Coronary artery (tissue), 2 donors: ENCODE measurements at places on chromosomes 1 and 21.

GRCh38 chr1:172360985-172361384, 59.5 kb upstream of the C1orf105 start:
- DNase-seq: no peak

GRCh38 chr1:248904437-248905216, 1.4 kb upstream of the PGBD2 start:
- no peak for DNase-seq

- DNase-seq: no peak
These were observed 24.8 kb downstream of the F11R start for GRCh38 chr1:160996178-160996577.

DNA sequence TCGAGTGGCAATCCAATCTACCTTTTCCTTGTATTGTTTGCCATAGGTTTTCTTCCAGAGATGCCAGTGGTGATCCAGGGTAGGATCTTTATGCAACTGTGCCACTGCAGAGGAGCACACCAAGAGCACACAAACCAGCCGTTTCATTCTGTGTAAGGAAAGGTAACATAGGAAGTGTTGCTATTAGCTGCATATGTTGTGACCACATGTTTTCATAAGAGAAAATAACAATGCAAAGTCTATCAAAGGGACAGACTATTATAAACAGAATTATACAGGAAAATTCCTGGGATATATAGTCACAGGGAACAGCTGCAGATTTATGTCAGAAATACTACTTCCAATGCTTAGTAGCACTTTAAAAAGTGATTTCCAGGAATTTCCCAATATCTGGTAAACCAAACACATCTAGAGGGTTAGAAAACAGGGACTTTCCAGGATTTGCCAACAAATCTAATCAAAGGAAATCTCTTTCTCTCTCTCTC, 919 bp downstream of the CTSS start:
- no peak for DNase-seq

- DNase-seq: no peak
These were observed 17.1 kb downstream of the BCAN start for GRCh38 chr1:156658945-156659574.

DNA sequence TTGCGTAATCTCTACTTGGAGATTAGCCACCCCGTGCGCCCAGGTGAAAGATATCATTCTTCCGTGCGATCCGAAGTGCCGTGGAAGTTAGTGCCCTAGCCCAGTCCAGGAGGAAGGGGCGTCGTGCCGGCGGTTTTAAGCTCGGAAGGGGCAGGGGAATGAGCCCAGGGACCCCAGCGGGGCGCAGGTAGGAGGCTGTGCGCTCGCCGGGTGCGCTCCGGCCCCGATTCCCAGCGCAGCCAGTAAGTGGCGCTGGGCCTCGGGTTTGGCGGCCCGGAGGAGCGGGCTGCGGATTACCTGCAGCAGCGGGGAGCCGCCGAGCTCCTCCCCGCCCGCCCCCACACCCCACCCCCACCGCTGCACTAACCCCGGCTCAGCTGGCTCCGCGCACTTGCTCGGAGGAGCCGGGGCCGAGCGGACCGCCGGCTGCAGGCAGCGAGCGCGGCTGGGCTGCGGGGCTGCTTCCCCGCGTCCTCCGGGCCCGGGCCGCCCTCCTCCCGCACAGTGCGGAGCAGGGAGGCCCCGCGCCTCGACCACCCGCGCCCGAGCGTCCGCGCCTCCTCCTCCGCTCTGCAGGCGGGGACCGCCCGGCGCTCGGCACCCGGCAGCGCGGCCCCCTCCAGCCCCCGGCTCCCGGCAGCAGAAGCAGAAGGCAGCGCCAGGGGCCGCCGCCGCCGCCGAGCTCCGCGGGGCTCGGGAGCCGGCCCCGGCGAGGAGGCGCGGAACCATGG, at the start of gene RYR2:
TSS of gene RYR2 (plus strand) at position 390 of the 731 bp plus-strand sequence. CDS start at position 728, 338 bp downstream.
- DNase-seq: no peak

DNA sequence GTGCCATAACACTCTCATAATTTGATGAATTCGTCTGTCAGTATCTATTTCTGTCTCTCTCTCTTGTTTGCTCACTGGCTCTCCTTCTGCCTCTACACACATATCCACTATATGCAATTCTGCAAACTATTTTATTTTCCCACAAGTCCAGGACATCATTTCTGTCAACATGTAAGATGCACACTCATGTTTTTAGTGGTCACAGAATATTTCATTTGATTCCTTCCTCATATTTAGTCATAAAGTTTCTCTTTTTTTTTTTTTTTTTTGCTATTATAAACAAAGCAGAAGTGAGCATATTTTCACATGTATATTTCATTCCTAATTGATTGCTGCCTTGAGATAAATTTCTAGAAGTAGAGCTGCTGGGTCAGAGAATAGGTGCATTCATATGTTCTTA, 165.3 kb downstream of the PGBD5 start:
- DNase-seq: no peak

GRCh38 chr1:207355060-207355459, 33.6 kb downstream of the CD55 start:
- no peak for DNase-seq

DNA sequence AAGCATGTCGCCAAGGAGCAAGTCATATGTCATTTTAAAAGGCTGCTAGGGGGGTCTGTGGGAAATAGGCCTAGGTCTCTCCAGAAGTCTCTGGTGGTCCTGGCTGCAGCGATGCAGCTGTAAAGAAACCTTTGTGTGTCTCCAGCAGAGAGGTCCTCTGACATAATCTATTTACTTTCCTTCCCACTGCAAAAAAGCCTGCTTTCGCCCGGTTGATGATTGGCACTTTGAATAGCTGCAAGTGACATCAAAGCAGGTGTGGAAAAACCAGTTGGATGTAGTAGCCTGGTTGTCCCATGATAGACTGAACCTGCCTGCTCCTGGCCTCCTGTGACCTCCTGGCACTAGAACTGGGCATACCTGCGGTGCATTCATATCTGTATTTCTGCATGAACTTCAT, 13.8 kb downstream of the RASSF5 start:
- DNase-seq: no peak

- DNase-seq: no peak
These were observed 3.2 kb downstream of the MYBPH start for GRCh38 chr1:203172184-203173010.

DNA sequence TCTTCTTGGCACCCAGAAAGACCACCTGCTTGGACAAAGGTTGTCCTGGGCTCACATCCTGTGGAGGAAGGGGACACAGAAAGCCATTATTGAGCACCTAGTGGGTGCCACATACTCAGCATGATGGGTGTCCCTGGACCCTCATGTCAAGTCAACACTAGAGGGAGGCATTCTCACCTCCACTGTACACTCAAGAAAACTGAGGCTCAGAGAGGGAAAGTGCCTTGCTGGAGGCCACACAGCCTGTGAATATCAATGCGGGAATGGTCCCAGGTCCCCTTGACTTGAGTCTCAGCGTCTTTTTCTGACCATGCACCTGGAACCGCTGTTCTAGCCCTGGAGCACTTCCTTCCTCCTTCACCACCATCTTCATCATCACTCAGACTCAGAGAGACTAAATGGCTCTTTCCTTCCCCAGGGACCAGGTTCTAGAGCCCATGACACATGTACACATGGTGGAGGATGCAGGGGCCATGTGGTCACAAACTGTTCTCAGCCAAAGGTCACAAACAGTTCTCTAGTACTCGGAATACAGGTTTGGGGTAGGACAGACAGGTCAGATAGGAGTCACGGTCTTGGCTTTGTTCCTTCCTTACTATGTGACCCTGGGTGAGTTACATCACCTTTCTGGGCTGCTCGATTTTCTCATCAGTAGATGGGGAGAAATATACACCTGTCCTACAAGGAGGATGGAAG, 89.2 kb upstream of the WNT4 start:
- no peak for DNase-seq

DNA sequence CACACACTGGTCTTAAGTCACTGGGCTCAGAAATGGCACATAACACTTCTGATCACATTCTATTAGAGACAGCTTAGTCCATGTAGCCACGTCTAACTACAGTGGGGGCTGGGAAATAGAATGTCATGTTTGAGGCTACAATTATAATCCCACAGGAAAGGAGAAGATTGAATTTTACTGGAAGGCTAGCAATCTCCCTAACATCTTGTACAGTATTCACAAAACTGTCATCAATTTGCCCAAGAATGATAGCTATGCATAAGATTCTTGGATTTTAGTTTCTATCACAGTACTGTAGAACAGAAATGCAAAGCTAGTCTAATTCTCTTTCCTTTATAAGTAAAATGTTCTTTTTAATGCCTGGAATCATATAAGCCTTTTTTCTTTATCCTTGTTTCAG, 12.7 kb upstream of the ZMYM6 start:
- DNase-seq: no peak

DNA sequence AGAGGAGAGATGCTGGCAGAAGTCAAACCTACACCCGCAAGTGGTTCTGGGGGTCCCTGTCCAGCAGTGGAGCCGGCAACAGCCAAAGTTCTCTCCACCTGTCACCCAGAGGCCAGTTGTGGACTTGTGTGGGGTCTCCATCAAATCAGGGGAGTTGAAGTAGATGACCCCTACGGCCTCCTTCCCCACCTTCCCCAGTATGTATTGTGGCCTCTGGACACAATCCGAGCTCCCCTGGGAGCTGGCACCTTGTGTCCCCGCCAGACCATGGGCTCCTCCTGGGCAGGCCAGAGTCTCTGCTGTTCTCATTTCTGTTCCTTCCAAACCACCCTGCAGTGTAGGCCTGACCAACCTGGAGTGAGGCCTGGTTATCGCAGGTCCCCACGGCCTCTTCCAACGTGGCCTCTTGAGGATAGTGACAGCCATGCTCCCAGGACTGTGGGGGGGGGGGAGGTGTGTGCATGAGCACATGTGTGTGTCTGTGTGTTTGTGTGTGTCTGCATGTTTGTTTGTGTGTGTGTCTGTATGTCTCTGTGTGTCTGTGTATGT, 246.4 kb downstream of the MATN1 start:
- no peak for DNase-seq

GRCh38 chr1:6694121-6694713, 7.4 kb downstream of the DNAJC11 start:
- DNase-seq: no peak

DNA sequence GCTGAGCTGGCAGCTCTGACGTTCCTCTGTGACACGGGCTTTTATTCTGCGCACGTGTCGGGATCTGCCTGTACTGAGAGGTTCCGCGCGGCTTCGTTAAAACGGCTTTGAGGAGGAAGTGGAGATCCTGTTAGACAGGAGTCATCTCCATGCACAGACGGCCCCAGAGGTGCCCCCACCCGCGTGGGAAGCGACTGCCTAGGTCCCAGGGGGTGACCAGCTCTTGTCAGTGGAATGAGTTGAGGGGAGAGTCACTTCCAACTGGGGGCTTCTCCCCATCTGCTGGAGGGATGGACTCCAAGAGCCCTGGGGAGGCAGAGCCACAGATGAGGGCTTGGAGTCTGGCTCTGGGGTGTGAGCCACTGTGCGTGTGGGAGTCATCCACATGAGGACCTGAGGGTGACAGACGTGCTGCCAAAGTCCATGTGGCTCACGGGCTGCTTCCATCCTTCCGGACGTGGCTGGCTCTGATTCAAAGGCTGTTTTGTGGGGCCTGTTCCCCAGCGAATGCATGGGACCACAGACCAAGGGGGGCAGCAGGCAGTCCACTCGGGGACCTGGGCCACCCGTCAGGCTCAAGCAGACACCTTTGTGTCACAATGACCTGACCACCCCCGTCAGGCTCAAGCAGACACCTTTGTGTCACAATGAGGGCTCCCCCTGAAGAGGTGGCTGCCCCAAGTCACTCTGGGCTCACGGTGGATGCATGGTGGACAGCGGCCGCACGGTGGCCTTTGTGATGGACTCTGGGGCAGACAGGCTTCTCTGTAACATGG, 26.8 kb downstream of the PTTG1IP start:
- peak; percentile 82 for DNase-seq

DNA sequence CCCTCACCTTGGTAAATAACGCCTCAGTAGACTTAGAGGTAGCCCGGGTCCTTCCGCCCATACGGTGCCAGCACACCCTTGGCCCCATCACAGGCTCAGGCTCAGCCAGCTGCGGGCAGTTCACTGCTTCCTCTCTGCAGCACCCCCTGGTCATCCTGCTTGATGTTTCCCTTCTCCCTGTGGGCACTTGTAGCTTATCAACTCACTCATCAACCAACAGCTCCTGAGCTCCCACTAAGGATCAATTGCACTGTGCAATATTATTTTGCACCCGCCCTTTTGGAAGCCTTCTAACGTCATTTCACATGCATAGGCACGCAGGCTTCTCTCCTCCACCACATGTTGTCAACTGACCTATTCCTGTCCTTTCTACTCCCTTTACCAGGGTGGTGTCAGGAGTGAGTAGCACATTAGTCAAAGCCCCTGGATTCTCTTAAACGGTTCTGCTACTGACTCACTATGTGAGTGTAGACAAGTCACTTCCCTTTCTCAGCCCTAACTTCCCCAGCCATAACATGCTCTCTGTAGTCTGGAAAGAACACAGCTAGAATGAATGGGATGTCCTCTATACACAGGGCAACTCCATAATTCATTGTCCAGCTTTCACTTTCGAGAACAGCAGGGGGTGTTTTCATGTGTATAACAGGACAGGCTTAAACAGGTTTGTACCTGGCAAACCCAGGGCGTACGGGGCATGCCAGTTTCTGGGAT, 47.1 kb upstream of the IRF2BP2 start:
- DNase-seq: no peak

DNA sequence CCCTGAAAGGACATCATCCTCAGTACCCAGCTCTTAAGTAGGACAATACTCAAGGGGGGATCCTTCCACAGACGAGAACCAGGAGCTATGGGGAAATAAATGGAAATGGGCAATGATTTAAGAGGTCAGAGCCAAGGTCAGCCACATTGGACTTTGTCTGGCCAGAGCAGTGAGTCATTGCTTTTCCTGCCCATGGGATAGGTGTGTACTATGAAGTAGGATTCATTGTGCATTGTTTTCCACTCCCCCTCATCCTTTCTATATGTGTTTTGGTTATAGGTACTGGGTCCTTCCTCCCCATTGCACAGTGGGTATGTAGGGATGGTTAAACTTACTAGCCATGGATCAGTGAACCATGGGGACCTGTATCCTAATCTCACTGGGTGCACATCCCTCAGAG, 328.9 kb upstream of the USP25 start:
- DNase-seq: no peak

GRCh38 chr1:226223786-226224244, 351 bp downstream of the MIXL1 start:
- DNase-seq: no peak

DNA sequence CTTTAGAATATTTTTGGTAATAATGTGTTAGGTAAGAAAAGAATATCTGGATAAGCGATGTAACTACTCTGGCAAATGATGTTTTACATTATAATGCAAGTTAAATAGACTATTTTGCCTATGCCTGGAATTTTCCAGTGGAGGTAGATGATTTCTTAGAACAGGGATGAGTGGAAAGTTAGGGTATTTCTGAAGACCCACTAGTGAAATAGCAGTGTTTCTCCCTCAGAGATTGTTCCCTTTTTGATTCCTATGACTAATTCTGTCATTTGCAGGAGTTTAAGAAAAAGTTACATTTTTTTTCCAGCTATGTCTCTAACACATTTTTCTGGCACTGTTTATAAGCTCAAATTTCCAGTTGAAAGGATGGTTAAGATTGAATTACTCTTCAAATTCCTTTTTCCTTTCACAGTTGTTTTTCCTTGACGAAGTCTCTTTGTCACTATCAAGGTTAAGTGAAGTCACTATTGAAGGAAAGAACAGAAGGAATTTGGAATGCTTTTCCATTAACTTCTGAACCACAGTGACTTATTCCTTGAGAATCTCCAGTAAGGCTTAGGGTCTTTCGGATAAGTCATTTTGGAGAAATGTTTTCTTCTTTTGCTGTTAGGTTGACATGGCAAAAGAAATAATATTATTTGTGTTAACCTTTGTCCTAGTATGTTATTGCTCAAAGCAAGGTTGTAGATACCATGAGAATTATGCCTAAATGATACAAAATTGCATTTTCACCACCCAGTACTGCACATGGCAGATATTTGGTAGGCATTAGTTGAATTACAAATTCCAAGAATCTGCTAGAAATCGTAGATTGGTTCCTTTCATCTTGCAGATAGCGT, 42.9 kb upstream of the ZNF326 start:
- DNase-seq: no peak
